ENCODE measurements at places on chromosomes 6 and 20.

GRCh38 chr6:14930366-14930989 is 315.4 kb upstream of the JARID2 start:
- no peak for DNase-seq

- DNase-seq: no peak
Observed at GRCh38 chr20:48801197-48801596, 26.6 kb downstream of the PREX1 start.

GRCh38 chr20:6029538-6029937 is 24.3 kb downstream of the LRRN4 start:
- no peak for DNase-seq

DNA sequence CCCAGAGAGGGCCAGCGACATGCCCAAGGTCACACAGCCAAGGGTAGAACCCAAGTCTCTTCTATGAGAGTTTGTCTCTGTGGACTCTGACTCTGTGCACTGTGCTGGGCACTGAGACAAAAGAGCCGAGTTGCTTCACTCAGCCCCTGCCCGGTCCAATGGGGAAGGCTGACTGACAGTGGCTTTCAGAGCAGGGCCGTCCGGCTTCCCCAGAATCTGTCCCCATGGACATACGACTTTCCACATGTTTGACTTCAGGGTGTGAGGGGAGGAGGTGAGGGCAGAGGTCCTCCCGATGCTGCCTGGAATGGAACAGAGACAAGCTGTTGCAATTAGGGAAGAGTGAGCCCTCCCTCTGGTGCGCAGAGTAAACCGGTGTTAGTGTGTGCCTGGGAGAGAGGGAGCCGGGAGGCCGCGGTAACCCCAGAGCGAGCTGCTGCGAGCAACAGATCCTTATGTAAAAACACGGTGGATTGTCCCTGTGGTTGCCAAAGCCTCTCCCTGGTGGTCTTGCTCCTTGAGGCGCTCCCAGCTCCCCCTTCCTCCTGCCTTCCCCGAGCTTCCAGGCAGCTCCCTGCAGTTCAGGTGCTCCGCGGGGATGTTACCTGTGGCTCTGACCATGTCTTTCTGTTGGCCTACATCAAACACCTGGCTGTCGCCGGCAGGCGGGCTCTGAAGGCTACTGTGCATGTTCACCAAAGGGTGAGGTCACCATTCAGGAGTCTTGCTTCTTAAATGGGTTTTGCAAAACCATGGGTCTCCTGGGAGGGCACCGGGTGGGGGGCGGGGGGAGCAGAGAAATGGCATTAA is 672 bp downstream of the SIRPA start:
- no peak for DNase-seq

Data from hypothalamus (tissue), 51 donors.